Chondrocyte (in vitro differentiated cells): ENCODE measurements at places on chromosomes 5 and 9. TPM values are rescaled to one million over a fixed set of nuclear protein-coding genes. Genes with fewer than 3 reads are reported as not detected.

The LCN9 gene
- 1.8 to 2.0 TPM in 2 of 3 replicates, not detected in the other for total RNA-seq

The NUTM2F gene
- 0.10 TPM in 1 of 3 replicates, not detected in the others for total RNA-seq

The SLC25A2 gene
- total RNA-seq, result 0.15 to 0.48 TPM (median 0.41 TPM) in 3 replicates

The SLC6A7 gene
- 0.15 TPM in 1 of 3 replicates, not detected in the others for total RNA-seq

The PLAC8L1 gene
- 0.59 to 0.97 TPM (median 0.94 TPM) in 3 replicates for total RNA-seq

The C8G gene
- total RNA-seq, result 2.2 TPM in 1 of 3 replicates, not detected in the others

The PCDHGC4 gene
- total RNA-seq, result 0.72 to 1.8 TPM (median 1.1 TPM) in 3 replicates

The ARHGEF37 gene
- 5.8 to 16.8 TPM (median 6.0 TPM) in 3 replicates for total RNA-seq

The TMEM203 gene
- 34.9 to 36.8 TPM (median 36.7 TPM) in 3 replicates for total RNA-seq

The GCNT4 gene
- total RNA-seq, result 0.65 to 2.6 TPM (median 2.6 TPM) in 3 replicates

The COL23A1 gene
- 0.12 to 0.15 TPM in 2 of 3 replicates, not detected in the other for total RNA-seq

The ACOT12 gene
- not detected in 3 replicates for total RNA-seq

The EPB41L4A gene
- total RNA-seq, result 2.5 to 3.9 TPM (median 3.5 TPM) in 3 replicates

The LIX1 gene
- total RNA-seq, result 0.12 to 0.20 TPM in 2 of 3 replicates, not detected in the other

The ADGRD2 gene
- total RNA-seq, result not detected in 3 replicates

The TMC1 gene
- not detected in 3 replicates for total RNA-seq

The FBP2 gene
- not detected in 3 replicates for total RNA-seq

The DOK3 gene
- total RNA-seq, result 4.7 to 7.7 TPM (median 7.5 TPM) in 3 replicates

The ARL14EPL gene
- total RNA-seq, result not detected in 3 replicates
